ENCODE measurements at places on chromosomes 5 and 9.
A peak's percentile ranks its signal among the peaks of the same experiment; 100 is the strongest.

GRCh38 chr9:73149371-73150067, 2.1 kb upstream of the ANXA1 start:
- DNase-seq, result peak; percentile 79

DNA sequence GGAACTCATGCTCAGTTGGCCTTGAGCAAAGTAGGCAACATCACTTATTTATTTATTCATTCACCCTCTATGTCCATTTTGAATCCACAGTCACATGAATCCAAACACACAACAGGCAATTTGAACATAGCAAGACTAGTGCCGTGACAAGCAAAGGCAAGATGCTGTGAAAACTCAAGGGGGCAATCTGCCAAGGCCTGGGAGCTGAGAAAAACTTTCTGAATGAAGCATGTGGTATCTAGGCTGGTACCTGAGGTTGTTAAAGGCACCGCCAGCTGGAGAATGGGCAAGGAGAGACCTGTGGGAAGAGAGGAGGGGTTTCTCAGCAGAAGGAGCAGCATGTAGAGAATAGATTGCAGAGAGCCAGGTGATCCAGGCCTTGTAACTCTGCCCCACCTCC, 98.3 kb upstream of the ATP10B start:
- no peak for DNase-seq

GRCh38 chr9:27382975-27383374, 86.0 kb upstream of the EQTN start:
- no peak for DNase-seq

- DNase-seq, result no peak
These were observed 108.7 kb downstream of the CFAP90 start for GRCh38 chr5:7742241-7742656.

- DNase-seq, result no peak
These were observed 166.8 kb downstream of the COL23A1 start for GRCh38 chr5:178423431-178423830.

DNA sequence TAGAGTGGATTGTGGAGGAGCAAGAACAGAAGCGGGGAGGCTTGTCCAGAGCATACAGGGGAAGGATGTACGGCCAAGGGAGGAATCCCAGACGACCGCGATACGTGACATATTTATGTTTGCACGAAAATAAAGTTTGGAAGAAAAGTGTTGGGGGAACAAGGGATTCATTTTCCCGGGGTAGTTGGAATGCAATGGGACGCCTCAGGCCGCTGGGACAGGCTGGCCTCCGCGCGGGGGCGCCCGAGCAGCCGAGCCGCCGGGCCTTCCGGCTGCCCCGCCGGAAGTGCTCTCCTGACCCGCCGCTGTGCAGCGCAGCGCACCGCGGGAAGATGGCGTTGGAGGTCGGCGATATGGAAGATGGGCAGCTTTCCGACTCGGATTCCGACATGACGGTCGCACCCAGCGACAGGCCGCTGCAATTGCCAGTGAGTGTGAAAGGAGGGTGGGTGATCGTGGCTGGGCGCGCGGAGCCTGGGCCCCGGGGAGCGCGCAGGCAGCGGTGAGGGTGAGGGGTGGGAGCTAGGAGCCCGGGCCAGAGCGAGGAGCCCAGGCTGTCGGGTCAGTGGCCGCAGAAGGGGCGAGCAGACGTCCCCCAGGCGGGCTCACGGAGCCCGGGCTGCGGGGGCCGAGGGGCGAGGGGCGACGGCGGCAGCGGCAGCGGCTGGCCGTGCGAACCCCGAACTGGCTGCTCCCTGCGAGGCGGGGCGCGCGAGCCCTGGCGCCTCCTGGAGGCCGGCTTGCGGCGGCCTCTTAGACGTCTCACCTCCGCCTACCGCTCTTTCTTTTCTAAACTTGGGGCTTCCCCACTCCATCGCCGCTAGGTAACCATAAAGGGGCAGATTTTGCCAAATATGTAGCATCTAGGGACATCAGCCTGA, at the start of gene PHAX:
PHAX (plus strand) TSS at position 317 of the 881 bp plus-strand sequence; CDS start at position 333, 16 bp downstream.
- DNase-seq, result peak; percentile 53

Measured in fibroblast of the conjunctiva (primary cell).